Thyroid gland (tissue), 4 donors: ENCODE measurements at places on chromosomes 2 and 18.

GRCh38 chr2:179305125-179305524 lies 40.5 kb upstream of the SESTD1 start:
- no peak for DNase-seq

DNA sequence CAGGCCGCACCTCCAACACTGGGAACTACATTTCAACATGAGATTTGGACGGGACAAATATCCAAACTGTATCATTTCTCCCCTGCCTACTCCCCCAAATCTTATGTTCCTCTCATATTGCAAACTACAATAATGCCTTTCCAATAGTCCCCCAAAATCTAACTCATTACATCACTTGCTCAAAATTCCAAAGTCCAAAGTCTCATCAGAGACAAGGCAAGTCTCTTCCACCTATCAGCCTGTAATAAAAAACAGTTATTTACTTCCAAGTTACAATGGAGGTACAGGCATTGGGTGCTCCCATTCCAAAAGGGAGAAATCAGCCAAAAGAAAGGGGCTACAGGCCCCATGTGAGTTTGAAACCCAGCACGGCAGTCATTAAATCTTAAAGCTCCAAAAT lies 12.6 kb upstream of the UGT1A8 start:
- DNase-seq, result no peak

DNA sequence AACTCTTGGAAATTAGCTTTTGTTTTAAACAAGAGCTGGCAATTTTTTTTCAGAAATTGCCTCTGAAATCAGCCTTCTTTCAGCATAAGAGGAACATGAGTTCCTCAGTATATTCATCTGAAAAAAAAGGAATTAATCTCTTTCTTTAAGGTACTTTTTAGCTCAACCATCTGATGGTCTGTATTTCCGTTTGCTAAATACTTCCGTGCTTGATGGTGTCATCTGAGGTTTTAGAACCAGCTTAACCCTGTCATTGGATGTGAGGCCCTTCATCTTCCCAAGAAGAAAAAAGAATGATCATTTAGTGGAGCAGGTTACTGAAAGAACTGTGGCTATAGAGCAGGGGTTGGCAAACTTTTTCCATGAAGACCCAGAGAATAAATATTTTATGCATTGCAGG lies 175.0 kb downstream of the TRABD2A start:
- no peak for DNase-seq

- DNase-seq, result no peak
These were observed 288.0 kb downstream of the AFF3 start for GRCh38 chr2:99854236-99854852.

DNA sequence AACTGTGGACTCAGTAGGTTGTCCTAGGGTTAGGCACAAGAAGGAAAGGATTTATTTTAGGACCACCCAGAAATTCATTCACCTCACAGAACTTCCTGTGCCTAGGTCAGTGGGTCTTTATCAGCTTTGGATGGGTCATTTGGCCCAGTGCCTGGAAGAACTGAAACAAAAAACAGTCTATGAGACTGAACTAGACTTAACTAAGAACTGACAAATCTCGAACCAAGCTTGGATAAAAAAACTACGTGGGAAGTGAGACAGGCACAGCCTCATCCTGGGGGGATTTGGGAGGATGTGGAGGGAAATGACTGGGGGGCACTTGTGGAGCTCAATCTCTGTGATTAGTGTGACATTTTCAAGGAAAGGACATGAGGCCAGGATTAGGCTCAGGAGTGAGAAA lies 2.3 kb upstream of the OST4 start:
- DNase-seq, result no peak

DNA sequence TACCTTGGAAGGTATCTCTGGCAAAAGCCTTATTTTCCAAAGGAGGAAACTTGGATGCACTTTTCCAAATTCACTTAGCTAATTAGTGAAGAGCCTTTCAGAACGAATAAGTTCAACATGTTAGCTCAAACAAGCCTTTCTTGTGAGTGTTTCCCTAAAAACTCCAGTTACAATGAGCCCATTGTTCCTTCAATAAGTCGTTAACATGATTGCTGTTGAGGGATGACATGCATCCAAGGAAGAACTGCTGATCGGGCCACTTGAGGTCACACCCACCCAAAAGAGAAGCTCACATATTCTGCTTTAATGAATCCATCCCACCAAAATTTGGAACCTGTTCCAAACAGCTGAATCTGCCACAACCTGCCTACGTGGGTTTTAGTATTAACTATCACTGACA lies 48.1 kb upstream of the SLC35G4 start:
- no peak for DNase-seq

- DNase-seq, result no peak
These were observed at the start of gene RIT2 for GRCh38 chr18:43115076-43115921. Gene RIT2, minus strand, starts transcription at chr18:43115685.

DNA sequence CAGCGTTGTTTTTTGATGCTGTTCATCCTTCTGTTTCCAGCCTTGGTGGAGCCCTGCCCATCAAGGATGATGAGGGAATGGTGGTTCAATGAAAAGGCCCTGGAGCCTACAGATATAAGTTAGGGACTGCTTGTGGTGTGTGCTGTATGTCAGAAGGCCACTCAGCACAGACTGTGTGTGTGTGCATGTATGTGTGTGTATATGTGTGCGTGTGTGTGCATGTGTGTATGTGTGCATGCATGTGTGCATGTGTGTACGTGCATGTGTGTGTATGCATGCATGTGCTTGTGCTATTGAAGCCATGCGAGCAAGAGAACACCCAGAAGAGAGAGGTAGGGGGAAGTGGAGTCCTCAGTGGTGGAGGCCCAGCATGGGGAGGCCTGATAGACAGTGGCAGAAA lies 304.9 kb downstream of the CYP26B1 start:
- DNase-seq, result no peak
